ENCODE measurements at places on chromosomes 16 and 17. TPM values are rescaled to one million over a fixed set of nuclear protein-coding genes. Genes with fewer than 3 reads are reported as not detected.

The BRIP1 gene
- total RNA-seq = 19.7 TPM

The DVL2 gene
- 21.3 TPM for total RNA-seq

The GNAO1 gene
- not detected for total RNA-seq

The NUP93 gene
- 72.6 TPM for total RNA-seq

The UMOD gene
- not detected for total RNA-seq

The KCNJ12 gene
- total RNA-seq = under 0.01 TPM

The TPSG1 gene
- not detected for total RNA-seq

The MT1E gene
- 166 TPM for total RNA-seq

The SLC16A6 gene
- 0.54 TPM for total RNA-seq

The SPEM3 gene
- not detected for total RNA-seq

- DNase-seq = no peak
Observed at GRCh38 chr16:87838643-87839541, 30.4 kb downstream of the SLC7A5 start.

DNA sequence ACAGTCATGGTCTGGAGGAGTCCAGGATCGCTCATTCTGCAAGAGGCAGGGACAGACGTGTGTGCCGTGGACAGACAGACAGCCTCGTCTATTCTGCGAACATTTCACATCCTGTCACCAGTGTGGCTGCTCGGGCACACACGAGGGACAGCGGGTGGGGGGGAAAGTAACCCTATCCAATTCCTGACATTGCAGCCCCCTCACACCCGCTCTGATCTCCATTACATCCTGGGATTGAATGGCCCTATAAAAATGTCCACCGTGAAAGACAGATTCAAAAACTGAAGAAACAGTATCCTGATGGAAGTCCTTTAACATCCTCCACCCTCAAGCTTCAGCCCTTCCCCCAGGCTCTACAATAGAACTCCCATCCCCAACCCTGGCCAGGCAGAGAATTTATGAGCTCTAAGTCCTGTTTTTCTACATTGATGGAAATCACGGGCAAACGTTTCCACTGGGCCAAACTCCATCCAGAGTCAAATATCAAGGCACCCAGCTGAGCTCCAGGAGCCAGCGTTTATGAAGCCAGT is 39.4 kb downstream of the HS3ST3A1 start:
- peak; percentile 97 for DNase-seq

DNA sequence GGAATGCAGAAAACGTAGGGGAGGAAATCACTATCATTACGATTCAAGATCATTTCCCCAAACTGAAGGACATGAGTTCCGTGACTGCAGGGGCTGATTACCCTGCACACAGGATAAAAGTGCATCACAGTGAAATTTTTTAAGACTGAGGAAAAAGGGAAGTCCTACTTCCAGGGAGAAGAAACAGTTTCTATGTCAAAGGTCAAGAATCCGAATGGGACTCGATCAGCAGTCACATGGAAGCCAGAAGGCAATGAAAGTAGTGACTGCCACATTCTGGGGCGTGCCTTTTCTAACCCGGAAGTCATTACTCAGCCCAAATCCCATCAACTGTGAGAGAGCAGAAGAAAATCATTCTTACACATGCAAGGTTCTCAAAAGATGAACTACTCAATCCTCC is 12.1 kb downstream of the ZZEF1 start:
- peak; percentile 17 for DNase-seq

DNA sequence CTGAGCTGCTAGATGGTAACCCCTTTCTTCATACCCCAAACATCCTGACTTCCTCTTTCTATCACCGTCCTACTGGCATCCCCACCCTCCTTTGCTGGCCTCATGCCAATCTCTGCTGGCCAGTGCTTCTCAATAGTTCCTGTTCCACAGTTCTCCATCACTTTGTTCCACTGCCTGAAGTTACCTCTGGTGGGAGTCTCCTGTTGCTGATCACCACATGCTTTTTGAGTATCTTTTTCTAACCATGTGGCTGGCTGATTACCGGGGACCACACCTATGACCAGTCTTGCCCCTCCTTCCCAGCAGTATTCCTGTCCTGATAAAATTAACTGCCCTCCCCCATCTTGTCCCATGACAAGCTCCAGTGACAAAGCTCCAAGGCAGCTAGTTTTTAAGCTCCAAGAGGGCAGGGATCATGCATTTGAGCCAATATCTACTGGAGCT is 380.4 kb upstream of the CCL2 start:
- no peak for DNase-seq

- peak; percentile 64 for DNase-seq
Observed at GRCh38 chr16:4847774-4848587, 700 bp downstream of the UBN1 start.

GRCh38 chr17:47205419-47205963 is 3.7 kb upstream of the MYL4 start:
- DNase-seq = peak; percentile 68

DNA sequence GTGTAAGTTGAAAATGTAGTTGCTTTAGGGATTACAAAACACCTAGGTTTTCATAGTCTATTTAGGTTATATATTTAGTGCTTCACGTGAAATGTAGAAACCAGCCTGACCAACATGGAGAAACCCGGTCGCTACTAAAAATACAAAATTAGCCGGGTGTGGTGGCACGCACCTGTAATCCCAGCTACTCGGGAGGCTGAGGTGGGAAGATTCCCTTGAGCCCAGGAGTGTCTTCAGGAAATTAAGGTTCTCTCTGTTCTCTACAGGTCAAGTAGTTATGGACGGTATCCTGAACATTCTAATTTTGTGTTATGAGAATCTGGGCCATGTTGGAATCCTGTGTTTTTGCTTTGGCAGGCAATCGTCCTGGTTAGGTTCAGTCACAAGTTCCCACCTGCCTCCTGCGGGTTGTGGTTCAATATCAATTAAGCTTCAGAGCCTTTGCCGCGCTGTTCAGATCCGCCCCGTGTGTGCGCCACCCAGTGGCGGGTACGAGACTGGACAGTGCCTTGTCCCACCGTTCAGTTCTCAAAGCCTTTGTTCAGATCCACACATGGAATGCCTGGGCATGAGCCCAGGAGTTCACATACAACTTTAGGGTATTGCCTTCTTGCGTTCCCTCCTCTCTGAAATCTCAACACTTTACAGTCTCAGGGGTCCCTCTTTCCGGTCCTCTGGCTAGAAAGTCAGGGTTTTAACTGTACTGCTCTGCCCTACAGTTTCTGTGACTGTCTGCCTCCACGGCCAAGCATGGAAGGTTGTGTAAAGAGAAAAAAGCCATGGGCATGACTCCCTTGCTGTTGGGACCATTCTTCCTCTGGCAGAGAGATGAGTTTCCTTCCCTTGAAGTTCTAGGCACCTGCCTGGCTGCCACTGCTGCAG is 41.7 kb downstream of the HEATR6 start:
- peak; percentile 61 for DNase-seq

- no peak for DNase-seq
Observed at GRCh38 chr16:54746596-54746995, 184.1 kb upstream of the IRX5 start.

GRCh38 chr17:14152721-14153120 is 83.4 kb downstream of the COX10 start:
- DNase-seq = no peak

DNA sequence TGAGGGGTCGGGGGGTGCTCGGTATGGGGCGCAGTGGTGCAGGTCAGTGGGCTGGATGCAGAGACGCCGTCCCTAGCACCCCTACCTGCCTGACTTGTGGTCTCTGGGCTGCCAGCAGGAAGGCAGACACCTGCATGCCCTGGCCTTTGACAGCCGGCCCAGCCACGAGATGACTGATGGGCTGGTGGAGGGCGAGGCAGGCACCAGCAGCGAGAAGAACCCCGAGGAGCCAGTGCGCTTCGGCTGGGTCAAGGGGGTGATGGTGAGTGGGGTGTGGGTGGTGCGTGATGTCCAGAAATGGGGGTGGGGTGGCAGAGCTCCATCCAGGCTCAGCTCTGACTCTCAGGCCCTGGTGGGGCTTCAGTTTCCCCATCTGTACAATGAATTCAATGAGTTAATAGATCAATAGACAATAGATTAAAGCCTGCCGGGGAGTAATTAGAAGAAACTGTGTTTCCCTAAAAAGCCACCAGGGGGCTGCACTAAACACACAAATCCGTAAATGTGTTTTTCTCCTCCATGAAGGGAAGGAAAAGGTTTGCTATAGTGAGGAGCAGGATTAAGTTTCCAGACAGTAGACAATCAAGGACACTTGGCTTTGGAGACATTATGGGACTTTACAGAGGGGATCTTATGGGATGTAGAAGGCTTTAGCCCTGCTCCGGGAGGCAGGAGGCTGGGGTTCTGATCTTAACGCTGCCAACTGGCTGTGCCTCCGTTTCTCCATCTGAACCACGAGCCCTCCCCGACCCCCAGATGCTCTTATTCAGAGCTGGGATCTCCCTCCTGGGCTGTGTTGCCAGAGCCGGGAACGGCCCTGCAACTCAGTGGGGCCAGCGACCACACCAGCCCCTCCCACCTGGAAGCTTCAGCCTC is 2.2 kb downstream of the SLC12A3 start:
- peak; percentile 67 for DNase-seq

GRCh38 chr17:37462492-37462891 is 27.2 kb upstream of the DUSP14 start:
- DNase-seq = no peak

GRCh38 chr16:75011634-75012307 is 12.9 kb downstream of the ZNRF1 start:
- peak; percentile 92 for DNase-seq

- DNase-seq = peak; percentile 74
Observed at GRCh38 chr17:80029258-80029974, 6.3 kb downstream of the TBC1D16 start.

DNA sequence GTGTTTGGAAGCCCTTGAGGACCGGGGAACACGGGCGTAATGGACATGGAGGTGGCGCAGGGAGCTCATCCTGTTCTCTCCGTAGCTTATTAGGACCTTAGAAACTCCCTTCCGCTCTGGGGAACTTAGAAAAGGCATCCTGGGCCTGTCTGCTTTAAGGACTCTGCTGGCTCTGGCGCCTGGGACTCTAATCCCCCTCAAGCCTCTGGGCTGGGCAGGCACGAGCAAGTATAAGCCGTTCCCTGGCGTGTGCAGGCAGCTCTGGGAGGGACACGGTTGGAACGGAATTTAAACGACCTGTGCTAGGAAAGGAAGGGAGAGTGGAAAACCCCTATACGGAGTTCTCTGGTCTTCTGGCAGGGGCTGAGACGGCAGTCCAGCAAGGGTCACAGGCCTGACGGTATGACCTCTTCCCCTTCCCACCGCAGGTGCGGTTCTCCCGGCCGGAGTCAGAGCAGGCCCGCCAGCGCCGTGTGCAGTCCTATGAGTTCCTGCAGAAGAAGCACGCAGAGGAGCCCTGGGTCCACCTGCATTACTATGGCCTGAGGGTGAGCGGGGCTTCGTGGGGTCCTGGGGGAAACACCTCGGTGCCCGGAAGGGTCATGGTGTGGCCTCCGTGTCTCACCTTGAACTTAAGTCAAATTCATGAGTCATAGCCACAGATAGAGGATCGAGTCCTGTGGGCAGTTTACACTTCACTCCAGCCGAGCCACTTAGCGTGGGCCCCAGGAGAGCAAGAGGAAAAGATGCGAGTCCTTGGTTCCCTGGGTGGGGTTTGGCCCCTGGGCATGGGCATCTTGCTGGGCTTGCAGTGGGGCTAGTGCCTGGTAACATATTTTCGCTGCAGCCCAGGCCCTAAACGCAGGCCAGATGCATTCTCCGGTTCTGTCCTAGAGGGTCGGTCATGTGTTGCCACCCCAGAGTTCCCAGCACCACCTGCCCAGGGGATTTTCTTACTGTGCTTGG is 17.7 kb downstream of the POLR3E start:
- no peak for DNase-seq

DNA sequence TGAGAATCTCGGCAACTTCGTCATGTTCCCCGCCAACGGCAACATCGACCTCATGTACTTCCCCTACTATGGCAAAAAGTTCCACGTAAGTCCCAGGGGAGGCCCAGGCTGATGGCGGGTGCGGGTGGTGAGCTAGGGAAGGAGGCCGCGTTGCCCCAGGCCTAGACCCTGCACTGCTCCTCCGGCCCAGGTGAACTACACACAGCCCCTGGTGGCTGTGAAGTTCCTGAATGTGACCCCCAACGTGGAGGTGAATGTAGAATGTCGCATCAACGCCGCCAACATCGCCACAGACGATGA is 4.8 kb downstream of the ATP1B2 start:
- no peak for DNase-seq

- no peak for DNase-seq
Observed at GRCh38 chr16:53844804-53845203, 140.8 kb downstream of the FTO start.

- no peak for DNase-seq
Observed at GRCh38 chr17:9290226-9290613, 268.9 kb downstream of the NTN1 start.

GRCh38 chr16:49487746-49488145 is 114.1 kb downstream of the C16orf78 start:
- no peak for DNase-seq

GRCh38 chr17:4369557-4370230 is 3.2 kb upstream of the UBE2G1 start:
- DNase-seq = no peak

- DNase-seq = no peak
Observed at GRCh38 chr17:75548813-75549212, 23.3 kb downstream of the LLGL2 start.

GRCh38 chr17:31674305-31674704 is 184.7 kb downstream of the COPRS start:
- peak; percentile 50 for DNase-seq

- peak; percentile 75 for DNase-seq
Observed at GRCh38 chr17:35747540-35748017, 5.5 kb downstream of the GAS2L2 start.

- DNase-seq = no peak
Observed at GRCh38 chr17:80453998-80454556, 22.3 kb downstream of the NPTX1 start.

- no peak for DNase-seq
Observed at GRCh38 chr17:30352240-30352814, 18.5 kb upstream of the TMIGD1 start.

DNA sequence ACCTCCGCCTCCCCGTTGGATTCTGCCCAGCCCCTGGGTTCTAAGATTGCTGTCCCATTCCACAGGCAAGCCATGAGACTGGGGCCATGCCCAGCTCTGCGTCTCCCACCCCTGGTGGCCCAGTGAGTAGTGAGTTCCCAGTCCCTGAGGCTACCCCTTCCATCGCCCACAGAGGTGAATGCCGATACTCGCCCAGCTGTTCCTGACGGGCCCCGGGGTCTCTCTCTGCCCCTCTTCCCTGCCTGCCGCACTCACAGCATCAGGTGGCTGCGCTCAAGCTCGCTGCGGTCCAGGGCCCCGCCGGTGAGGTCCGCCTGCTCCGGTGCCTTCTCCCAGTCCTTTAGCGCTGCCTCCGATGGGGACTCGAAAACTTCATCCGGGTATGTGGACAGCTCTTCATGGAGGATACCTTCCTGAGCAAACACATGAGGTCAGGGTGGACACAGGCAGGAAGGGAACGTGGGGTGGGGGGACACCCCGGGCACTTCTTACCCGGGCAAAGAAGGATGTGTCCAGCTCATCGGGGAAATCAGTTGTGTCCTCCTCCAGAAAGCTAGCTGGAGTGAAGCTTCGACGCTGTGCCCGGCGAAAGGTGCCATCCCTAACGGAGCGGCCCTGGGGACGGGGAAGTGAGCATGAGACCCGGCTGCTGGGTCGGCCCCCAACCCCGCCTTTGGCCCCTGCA is 8.8 kb downstream of the SNRNP25 start:
- DNase-seq = no peak

GRCh38 chr17:62091804-62092203 is 26.7 kb upstream of the MED13 start:
- no peak for DNase-seq

GRCh38 chr17:9183306-9183705 is 162.0 kb downstream of the NTN1 start:
- no peak for DNase-seq

GRCh38 chr17:51814521-51814920 is 344.0 kb downstream of the CA10 start:
- DNase-seq = no peak

- peak; percentile 7 for DNase-seq
Observed at GRCh38 chr16:65889533-65889966, 476.9 kb upstream of the CDH5 start.

All from IMR-90 (cell line).